ENCODE measurements at places on chromosomes 16 and 17.

DNA sequence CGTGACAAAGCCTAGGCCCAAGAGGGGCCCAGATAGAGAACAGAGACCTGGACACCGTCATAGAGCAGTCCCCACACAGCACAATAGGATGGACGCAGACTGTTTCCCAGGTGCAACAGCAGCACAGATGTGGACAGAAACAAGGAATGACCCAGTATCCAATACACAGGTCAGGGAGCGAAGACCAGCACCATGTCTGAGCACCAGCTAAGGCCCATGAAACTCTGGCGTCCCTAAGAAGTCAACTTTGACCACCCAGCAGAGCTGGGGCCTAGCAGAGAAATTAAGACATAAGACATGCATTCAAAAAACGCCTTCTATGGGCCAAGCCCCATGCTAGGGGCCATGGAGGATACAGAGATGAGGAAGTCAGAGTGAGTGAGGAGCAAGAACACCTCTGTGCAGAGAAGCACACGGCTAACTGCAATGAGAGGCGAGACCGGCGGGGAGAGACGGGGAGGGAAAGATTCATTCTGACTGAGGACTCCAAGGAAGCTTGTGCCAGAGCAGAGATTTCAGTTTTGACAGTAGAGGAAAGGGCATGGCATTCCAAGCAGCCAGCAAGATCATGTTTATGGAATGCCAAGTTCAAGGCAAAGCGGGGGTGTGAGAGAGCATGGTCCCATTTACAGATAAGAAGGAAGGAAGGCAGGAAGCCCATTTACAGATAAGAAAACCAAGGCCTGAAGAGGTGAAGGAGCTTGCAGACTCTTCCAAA, 50.8 kb downstream of the PITPNM3 start:
- DNase-seq, result no peak

DNA sequence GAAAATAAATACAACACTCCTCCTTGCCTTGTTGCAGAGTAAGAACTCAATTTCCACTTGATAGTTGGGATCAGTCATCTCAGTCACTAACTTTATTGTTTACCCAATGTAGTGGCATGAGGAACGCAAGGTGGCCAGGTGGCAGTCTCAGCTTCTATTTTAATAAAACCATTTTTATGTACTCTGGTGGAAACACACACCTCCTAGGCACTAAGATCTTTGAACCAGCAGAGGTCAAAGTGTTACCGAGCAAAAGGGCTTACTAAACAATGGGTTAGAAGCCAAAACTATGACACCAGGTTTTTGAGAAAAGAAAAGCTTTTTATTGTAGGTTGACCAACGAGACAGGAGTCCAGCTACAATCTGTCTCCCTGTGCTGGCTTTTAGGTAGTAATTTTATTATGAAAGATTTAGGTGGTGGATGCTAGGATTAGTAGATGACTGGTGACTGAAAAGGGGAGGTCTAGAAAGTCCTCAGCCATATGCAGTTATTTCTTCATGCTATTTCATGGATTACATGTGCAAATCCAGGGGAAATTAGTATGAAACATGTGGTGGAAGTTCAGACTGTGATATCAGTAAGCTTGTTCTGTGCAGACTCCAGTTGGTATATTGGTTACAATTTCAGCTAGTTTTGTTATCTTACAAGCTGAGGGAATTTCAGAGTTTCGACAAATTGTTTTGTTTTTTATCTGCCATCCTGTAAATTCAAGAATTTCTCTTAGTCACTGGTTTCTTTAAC, 122.3 kb downstream of the PCTP start:
- DNase-seq, result no peak

DNA sequence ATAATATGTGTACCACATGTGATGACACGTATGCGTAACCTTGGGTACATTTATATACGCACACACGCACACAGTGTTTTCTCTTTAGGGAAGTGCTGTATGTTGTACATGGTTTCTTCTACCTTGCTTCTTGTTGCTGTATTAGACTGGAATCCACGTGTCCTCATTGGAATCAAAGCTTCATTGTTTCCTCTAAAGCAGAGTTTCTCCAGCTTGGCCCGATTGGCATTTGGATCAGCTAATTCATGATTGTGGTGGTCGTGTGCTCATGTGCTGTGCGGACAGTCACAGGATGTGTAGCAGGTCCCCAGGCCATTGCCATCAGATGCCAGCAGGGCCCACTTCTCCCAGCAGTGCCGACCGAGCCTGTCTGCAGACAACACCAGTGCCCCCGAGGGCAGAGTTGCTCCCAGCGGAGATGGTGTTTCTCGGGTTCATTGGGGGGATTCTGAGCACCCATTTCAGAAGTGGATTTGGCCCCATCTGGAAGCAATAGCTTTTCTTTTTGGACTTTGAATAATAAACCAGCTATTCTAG, 148.4 kb downstream of the RPTOR start:
- no peak for DNase-seq

DNA sequence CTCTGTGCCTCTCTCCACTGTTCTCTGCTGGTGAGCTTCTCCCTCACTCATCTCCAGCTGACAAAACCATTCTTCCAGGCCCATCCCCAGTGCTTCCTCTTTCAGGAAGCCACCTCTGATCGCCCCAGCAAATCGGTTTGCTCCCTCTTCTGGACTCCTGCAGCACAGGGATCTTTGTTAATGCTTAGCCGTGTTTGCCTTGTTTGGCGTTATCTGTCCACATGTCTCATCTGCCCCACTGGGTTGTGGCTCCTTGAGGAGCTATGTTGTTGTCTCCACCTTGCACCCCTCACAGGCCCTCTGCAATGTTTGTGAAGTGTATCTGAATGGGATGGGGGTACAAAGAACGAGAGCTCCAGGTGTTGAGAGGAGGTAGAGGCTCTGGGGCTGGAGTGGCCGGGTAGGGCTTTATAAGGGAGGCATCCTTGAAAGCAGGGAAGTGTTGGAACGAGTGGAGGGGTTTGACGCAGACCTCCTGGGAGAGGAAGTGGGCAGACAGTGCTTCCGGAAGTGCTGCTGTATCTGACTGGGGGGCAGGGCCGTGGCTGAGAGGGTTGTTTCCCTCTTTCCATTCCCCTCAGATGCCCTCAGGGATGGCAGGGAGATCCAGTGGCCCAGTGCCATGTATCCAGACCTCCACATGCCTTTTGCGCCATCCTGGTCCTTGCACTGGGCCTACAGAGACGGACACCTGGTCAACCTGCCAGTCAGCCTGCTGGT, 27.8 kb downstream of the CASKIN2 start:
- DNase-seq, result no peak

- no peak for DNase-seq
These were observed 23.1 kb upstream of the ITGAX start for GRCh38 chr16:31331807-31332301.

- no peak for DNase-seq
These were observed 233.9 kb downstream of the ZNF423 start for GRCh38 chr16:49622084-49622390.

DNA sequence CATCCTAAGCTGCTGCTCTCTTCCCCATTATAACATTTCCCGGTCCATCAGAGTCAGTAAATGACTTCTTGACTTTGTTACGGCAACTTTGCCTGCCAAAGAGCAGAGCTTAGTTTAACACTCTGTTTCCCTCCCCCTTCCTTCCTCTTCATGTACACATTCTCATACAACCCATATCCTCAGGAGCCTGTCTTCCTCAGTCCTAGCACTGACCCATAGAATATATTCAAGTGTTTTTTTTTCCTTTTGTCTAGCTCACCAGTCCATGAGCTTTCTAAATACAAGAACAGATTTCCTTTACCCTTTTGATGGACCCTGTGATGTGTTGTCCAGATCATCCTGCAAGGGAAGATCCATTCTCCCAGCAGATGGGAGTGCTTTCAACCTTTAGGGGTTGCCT, 97.0 kb upstream of the MON1B start:
- no peak for DNase-seq

DNA sequence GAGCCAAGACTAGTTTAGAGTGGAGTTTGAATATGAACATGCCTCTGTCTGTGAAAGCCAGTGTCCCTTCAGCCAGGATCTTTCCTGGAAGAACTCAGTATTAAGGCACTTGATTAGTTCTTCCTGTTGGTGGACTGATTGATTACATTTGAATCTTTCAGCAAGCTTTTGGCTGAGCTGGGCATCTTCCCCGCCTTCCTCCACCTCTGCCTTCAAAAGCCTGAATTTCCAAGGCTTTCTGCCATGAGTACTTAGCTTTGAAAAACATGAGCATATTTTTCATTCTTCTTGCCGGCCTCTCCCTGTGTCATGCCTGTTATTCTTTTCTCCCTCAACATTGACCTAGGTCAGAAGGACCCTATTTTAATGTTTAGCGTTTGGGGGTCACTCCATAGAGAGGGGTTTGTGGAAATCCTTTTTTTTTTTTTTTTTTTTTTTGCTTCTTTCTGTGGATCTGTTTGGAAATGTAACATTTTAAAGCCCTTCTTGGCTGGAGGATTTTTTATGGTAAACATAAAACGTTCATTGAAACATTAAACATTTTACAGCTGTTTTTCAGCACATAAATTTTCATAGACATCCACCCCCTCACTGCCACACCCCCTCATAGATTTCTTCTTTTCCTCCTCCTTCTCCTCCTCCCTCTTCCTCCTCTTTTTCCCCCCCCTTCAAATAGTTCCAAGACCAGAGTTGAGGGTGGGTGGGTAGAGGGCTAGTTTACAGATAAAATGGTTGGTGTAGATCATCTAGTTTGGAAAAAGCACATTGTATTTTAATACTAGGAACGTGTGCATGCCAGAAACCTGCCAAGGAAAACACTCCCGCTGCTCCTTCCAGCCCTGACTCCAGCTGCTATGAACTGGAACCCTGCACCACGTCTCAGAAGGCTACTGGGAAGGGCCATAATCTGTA, 645.9 kb downstream of the WWOX start:
- DNase-seq, result no peak

GRCh38 chr16:29985271-29985811, 10.1 kb downstream of the HIRIP3 start:
- DNase-seq, result no peak

DNA sequence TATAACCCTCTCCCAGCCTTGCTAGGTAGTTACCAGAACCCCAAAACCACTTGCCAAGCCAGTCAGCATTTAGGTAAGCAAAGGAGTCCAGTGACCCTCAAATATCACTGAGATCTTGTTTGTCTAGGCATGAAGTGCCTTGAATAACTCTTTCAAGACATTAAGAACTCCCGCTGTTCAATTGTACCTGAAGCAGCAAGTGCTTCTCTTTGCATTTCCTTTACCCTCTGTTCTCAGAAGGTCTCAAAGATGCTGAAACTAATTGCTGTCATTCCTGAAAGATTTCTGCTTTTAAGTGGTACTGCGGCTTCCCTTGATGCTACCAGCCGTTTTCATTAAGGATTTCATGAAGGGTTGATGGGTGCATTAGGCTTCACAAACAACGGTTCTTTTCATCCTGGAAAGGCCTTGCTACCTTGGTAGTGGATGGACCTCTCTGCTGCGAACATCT, 142.7 kb downstream of the PITPNC1 start:
- DNase-seq, result no peak

Measured in NCI-H446 (cell line).